Fibroblast of skin of right quadriceps (primary cell): ENCODE measurements at places on chromosomes 5 and 9.

DNA sequence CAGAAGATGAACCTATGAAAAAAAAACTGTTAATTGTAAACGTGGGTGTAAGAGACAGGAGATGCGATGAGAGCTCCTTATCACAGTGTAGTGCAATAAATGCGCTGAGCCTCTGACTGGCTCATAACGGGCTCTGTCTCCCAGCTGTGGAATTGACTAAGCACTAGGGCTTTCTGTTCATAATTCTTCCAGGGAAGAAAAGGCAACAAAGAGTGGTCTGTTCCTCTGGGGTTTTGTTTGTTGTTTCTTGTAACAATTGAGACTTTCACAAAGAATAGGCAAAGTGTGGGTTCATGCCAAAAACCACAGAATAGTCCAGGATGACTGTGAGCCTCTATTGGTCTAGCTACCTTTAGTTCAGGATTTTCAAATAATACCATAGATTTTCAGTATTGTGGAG, 39.4 kb downstream of the UBE2QL1 start:
- no peak for DNase-seq

DNA sequence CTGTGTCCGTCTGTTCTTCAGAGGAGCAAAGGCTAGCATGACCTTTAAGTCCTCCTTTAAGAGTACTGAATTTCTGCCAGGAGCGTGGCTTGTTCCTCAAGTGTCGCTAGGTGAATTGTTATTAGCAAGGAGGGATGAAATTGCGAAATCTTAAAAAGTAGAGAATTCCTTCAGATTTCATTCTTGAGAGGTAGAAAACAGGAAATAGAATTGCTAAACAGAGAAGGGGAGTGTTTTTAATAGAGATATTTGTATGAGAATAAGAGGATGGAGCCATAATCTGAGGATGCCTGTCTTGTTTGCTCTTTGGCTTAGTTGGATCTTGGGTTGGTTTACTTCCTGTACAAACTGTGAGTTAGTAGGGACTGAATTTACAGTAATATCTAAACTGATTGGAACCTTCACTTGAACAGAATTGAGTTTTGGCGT, 39.2 kb downstream of the EXOSC2 start:
- no peak for DNase-seq

GRCh38 chr5:178624631-178625546, 2.0 kb downstream of the CLK4 start:
- DNase-seq: peak; percentile 64

GRCh38 chr5:150485693-150486401, 22.1 kb upstream of the NDST1 start:
- peak; percentile 59 for DNase-seq

- no peak for DNase-seq
Measured at GRCh38 chr9:106393226-106393625, 469.7 kb upstream of the ZNF462 start.

- DNase-seq: no peak
Measured at GRCh38 chr5:1312206-1312605, 17.3 kb upstream of the TERT start.
